Caco-2 (cell line): ENCODE measurements at places on chromosomes 3 and 15. TPM values are rescaled to one million over a fixed set of nuclear protein-coding genes. Genes with fewer than 3 reads are reported as not detected.

PIK3R4 gene
- 20.0 and 23.1 TPM in 2 replicates for total RNA-seq

- no peaks in the 10 kb centered on the region for H3K36me3 ChIP-seq
- DNase-seq, result no peak
- no peaks in the 10 kb centered on the region for H3K4me1 ChIP-seq
These were observed 88.9 kb downstream of the ADAMTS17 start for GRCh38 chr15:100252779-100253417.

DNA sequence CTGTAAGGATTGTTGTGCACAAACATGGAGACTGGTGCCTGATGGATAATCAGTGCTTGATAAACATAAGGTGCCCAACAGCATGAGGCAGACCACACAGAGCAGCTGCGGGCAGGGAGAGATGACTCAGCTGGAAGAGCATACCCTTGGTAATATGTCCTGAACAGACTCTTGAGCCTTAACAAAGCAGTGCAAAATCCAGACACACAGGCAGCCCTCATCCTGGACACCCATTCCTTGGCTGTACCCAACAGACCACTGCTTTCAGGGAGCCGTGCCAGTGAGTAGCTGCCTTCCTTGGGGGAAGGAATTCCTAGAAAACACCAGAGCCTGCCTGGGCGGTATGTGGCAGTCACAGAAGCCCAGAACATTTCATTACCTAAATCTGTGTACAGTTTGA, 156.2 kb downstream of the CLSTN2 start:
- no peak overlapping the region for H3K27ac ChIP-seq
- no peak for DNase-seq
- no peaks in the 10 kb centered on the region for H3K4me1 ChIP-seq
- no peaks in the 10 kb centered on the region for H3K36me3 ChIP-seq
- no peak overlapping the region for H3K4me3 ChIP-seq

GRCh38 chr3:53375019-53375418, 27.7 kb upstream of the DCP1A start:
- H3K36me3 ChIP-seq, result no peaks in the 10 kb centered on the region
- H3K4me3 ChIP-seq, result no peak overlapping the region
- H3K27ac ChIP-seq, result no peak overlapping the region
- H3K27me3 ChIP-seq, result no peaks in the 10 kb centered on the region
- DNase-seq, result peak; percentile 82

- no peak overlapping the region for H3K27ac ChIP-seq
- no peaks in the 10 kb centered on the region for H3K36me3 ChIP-seq
- peaks cover 6% of the 10 kb centered on the region; the same call in 1 of the 2 replicates for H3K4me1 ChIP-seq
- H3K27me3 ChIP-seq, result no peaks in the 10 kb centered on the region
These were observed 72.5 kb downstream of the SNTN start for GRCh38 chr3:63724987-63725386.
